ENCODE measurements at places on chromosomes 12 and 14. TPM values are rescaled to one million over a fixed set of nuclear protein-coding genes. Genes with fewer than 3 reads are reported as not detected.

GRCh38 chr14:31244626-31245025, 37.0 kb upstream of the HECTD1 start:
- no peaks in the 10 kb centered on the region for H3K36me3 ChIP-seq
- no peak overlapping the region for H3K27ac ChIP-seq
- H3K4me3 ChIP-seq, result no peak overlapping the region

DNA sequence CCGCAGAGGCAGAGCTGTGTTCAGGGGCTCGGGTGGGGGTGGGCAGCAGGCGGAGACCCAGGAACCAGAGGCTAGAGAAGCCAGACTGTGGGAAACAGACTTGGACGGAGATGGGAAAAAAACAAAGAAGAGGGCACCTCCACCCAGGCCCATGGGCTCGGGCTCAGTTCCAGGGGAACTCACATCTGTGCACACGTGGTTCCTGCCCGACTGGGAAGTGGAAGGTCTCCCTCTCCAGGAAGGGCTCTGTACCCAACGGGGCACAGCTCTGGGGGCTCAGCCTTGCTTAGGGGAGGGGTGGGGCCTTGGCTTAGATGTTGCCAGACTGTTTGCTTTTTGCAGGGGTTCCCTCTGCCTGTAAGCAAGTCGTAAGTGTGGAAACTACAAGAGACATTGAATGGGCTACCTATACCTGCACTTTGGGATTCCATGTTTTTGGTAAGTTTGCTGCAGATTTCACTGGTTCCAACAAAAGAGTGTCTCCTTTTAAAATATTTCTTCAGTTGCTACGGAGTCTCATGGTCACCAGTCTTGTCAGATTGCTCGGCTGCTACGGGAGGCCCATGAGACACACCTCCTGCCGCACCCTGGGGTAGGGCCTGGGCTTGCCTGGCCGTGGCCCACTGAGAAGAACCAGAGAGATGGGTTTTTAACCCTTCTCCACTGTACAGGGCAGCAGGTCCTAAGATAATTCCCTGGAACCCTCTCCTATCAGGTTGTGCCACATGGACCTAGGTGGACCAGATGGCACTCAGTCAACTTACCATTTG, 127.6 kb upstream of the EVL start:
- peaks cover 60% of the 10 kb centered on the region for H3K27me3 ChIP-seq
- no peaks in the 10 kb centered on the region for H3K4me1 ChIP-seq
- H3K4me3 ChIP-seq, result no peak overlapping the region
- no peak overlapping the region for H3K27ac ChIP-seq
- no peaks in the 10 kb centered on the region for H3K36me3 ChIP-seq

GRCh38 chr12:116539361-116539771, 19.8 kb upstream of the MAP1LC3B2 start:
- no peaks in the 10 kb centered on the region for H3K27me3 ChIP-seq
- H3K27ac ChIP-seq, result peak overlapping the region; percentile 21
- no peak for DNase-seq
- H3K4me3 ChIP-seq, result no peak overlapping the region
- H3K36me3 ChIP-seq, result no peaks in the 10 kb centered on the region
- H3K4me1 ChIP-seq, result peaks cover 47% of the 10 kb centered on the region

- H3K27me3 ChIP-seq, result peaks cover 24% of the 10 kb centered on the region
- H3K36me3 ChIP-seq, result no peaks in the 10 kb centered on the region
- H3K4me1 ChIP-seq, result peaks cover 4% of the 10 kb centered on the region
- no peak for DNase-seq
Observed at GRCh38 chr12:102879144-102879763, 37.8 kb downstream of the PAH start.

DNA sequence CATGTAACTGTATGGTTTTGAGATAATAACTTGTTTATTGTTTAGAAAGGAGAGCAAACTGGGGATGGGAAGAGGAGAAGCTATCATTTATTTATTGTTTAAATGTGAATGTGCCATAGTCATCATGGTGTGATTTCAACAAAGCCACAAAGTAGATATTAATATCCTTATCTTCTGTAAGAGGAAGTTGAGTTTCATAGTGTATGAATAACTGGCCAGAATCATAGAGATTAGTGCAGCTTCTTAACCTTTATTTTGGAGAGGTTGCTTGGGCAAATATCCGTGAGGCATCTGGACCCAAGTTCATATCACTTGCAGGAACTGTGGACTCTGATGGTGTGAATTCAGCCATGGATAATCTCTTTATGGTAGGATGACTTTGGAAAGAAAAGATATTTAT, 26.8 kb upstream of the LYZ start:
- no peak for DNase-seq
- H3K4me3 ChIP-seq, result no peak overlapping the region
- no peaks in the 10 kb centered on the region for H3K36me3 ChIP-seq
- peaks cover 19% of the 10 kb centered on the region for H3K27me3 ChIP-seq

- peaks cover 16% of the 10 kb centered on the region for H3K27me3 ChIP-seq
- H3K27ac ChIP-seq, result no peak overlapping the region
- H3K4me3 ChIP-seq, result no peak overlapping the region
- no peaks in the 10 kb centered on the region for H3K36me3 ChIP-seq
- no peak for DNase-seq
- no peaks in the 10 kb centered on the region for H3K4me1 ChIP-seq
Observed at GRCh38 chr12:5226581-5226980, 182.9 kb downstream of the KCNA5 start.

DNA sequence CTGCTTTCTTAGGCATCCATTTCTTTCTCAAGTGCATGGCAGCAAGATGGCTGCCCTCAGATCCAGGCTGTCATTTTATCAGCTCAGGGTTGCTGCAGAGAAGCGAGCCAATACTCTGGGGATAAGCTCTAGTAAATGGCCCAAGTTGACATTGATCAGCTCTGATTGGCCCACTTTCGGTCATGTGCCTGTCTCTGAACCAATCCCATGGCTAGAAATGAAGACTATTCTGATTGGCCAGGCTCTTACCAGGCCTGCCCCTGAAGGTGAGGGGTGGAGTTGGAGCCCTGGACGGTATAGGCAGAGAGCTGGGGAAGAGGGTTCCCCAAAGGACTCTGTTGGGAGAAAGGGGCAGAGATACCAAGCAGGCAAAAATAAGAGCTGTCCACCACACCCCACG, 41.4 kb downstream of the MYO1H start:
- H3K27ac ChIP-seq, result no peak overlapping the region
- peaks cover 38% of the 10 kb centered on the region for H3K27me3 ChIP-seq
- no peaks in the 10 kb centered on the region for H3K4me1 ChIP-seq
- no peak overlapping the region for H3K4me3 ChIP-seq
- DNase-seq, result no peak

- peaks cover 4% of the 10 kb centered on the region for H3K4me1 ChIP-seq
- no peaks in the 10 kb centered on the region for H3K36me3 ChIP-seq
Observed at GRCh38 chr14:101223127-101223526, 319.6 kb upstream of the RTL1 start.

DNA sequence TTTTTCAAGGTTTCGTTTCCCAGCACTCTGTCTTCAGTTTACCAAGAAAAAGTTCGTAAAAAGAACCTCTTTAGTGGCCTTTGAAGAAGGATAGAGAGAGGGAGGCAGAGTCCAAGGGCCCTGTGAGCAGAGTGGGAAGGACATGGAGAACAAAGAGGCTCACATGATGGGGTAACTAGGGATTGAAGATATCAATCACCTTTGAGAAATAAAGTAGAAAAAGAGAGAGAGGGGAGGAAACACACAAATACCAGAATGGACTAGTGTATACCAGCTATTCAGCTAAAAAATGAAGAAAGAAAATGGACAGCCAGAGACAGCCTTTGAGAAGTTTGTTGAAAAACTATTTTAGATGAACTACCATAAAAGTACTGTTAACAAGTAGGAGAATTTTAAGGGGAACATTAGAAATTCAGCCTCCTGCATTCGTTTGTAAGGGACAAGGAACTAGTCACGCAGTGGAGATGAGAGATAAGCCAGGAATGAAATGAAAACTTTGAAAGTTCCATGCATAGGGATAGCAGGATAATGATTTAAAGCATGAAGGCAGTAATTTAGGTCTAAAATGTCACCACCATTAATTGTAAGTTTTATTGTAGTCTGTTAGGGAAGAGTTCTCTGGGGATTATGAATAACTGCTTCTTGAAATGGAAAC, 82.1 kb downstream of the SPTSSA start:
- H3K4me1 ChIP-seq, result no peaks in the 10 kb centered on the region
- peaks cover 6% of the 10 kb centered on the region for H3K27me3 ChIP-seq
- H3K4me3 ChIP-seq, result no peak overlapping the region
- no peak for DNase-seq
- H3K27ac ChIP-seq, result no peak overlapping the region

GRCh38 chr12:127081058-127081457, 1185.9 kb upstream of the TMEM132C start:
- H3K27me3 ChIP-seq, result peaks cover 5% of the 10 kb centered on the region
- H3K27ac ChIP-seq, result no peak overlapping the region

DNA sequence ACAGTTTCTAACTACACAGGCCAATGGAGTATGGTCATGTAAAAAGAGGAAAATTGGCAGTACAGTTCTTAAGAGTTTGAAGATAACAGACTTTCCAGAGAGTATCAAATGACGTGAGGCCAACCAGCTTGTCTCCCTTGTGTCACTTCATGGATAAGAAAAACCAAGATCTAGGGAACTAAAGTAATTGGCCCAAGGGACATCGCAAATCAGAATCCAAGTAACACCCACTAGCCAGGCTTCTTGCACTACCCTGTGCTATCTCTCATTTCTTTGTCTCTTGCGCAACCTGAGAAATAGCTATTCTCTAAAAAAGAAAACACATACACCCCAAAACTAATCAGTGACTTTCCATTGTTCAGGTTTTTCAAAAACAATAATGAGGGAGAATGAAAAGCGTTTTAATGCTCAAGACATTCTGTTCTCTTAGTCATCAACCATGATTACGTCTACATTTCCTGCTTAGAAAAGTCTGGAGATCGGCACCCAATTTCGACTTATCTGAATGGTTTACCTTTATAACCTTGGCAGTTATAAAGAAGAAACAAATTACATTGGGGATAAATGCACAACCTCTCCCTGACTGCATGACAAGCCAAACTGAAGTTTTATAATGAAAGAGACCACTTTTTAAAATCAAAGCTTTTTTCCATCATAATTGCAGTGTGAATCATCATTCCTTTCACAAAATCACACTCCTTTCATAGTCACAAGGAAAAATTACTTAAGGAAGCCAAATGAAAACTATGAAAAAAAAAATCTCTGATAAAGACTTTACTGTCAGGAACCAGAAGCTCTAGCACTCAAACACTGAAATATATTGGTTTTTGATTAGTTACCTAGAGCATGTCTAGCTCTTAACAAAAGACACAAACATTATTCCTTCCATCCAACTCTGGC, 42.1 kb downstream of the TMTC1 start:
- no peaks in the 10 kb centered on the region for H3K36me3 ChIP-seq
- no peaks in the 10 kb centered on the region for H3K27me3 ChIP-seq
- DNase-seq, result no peak
- no peaks in the 10 kb centered on the region for H3K4me1 ChIP-seq
- H3K27ac ChIP-seq, result no peak overlapping the region

DNA sequence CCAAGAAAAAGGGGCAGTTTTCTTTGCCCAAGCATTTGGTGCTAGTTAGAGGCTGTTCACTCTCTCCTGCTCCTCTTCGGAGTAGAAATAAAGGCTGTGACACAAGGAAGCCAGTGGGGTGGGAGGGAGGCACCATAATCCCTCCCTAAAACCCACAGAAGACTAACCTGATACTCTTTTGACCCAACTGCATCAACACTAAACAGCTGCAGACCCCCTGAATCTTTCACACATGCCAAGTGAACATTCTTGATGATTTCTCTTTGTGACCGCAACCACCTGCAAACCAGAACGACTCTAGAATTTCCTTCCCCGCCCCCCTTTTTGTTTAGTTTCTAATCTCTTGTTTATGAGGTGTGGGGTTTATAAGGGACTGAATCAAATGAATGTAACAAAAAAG, 175.8 kb upstream of the BCL2L14 start:
- H3K27me3 ChIP-seq, result no peaks in the 10 kb centered on the region
- H3K4me1 ChIP-seq, result peaks cover 33% of the 10 kb centered on the region
- peaks cover 1% of the 10 kb centered on the region for H3K36me3 ChIP-seq
- no peak for DNase-seq
- no peak overlapping the region for H3K27ac ChIP-seq
- no peak overlapping the region for H3K4me3 ChIP-seq

- peaks cover 30% of the 10 kb centered on the region for H3K36me3 ChIP-seq
- DNase-seq, result no peak
- H3K4me1 ChIP-seq, result no peaks in the 10 kb centered on the region
- peaks cover 22% of the 10 kb centered on the region for H3K27me3 ChIP-seq
- H3K27ac ChIP-seq, result no peak overlapping the region
Observed at GRCh38 chr14:103169954-103170353, 46.7 kb downstream of the TNFAIP2 start.

DNA sequence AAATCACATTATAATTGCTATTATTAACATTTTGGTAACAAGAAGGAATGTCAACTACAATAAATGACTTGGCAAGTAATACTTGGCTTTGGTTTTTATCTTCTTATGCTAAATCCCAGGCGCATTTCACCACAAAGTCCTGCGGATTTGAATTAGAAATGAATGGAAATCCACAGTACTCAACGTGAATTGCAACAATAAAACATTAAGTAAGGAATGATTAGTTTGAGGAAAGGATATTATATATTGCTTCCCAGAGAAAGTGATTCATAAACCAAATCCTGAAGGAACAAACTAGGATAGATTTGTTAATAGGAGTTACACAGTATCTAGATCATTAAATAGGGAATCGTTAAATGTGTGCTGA, 1089.7 kb downstream of the TRHDE start:
- H3K27me3 ChIP-seq, result no peaks in the 10 kb centered on the region
- H3K27ac ChIP-seq, result no peak overlapping the region
- no peak overlapping the region for H3K4me3 ChIP-seq

- H3K27ac ChIP-seq, result no peak overlapping the region
- peaks cover 26% of the 10 kb centered on the region for H3K27me3 ChIP-seq
- no peak for DNase-seq
- peaks cover 21% of the 10 kb centered on the region for H3K4me1 ChIP-seq
- no peaks in the 10 kb centered on the region for H3K36me3 ChIP-seq
Observed at GRCh38 chr12:6364044-6364374, 11.4 kb downstream of the SCNN1A start.

DNA sequence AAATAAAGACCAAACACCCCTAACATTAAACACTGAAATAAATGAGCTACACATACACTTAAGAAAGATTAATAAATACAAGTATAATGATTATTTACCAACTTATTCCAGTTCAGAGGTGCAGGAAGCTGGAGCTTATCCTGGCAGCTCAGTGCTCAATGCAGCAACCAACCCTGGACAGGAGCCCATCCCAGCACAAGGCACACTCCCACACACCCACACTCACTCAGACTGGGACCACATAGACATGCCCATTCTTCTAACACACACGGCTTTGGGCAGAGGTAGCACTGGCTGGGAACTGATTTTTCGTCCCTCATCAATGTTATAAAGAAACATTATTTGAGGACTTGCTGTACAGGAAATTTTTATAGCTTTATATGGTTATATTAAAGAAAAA, 797.4 kb downstream of the RPS29 start:
- no peak for DNase-seq
- no peaks in the 10 kb centered on the region for H3K36me3 ChIP-seq
- no peak overlapping the region for H3K27ac ChIP-seq
- no peak overlapping the region for H3K4me3 ChIP-seq
- no peaks in the 10 kb centered on the region for H3K27me3 ChIP-seq

KRT73 gene
- polyA plus RNA-seq, result not detected

FGD4 gene
- not detected for polyA plus RNA-seq

COL2A1 gene
- not detected for polyA plus RNA-seq

TAS2R7 gene
- polyA plus RNA-seq, result not detected

BEST3 gene
- polyA plus RNA-seq, result not detected

AICDA gene
- not detected for polyA plus RNA-seq

RNASE2 gene
- polyA plus RNA-seq, result not detected

SEL1L gene
- 19.9 TPM for polyA plus RNA-seq
